ENCODE measurements at places on chromosomes 3 and 15.

DNA sequence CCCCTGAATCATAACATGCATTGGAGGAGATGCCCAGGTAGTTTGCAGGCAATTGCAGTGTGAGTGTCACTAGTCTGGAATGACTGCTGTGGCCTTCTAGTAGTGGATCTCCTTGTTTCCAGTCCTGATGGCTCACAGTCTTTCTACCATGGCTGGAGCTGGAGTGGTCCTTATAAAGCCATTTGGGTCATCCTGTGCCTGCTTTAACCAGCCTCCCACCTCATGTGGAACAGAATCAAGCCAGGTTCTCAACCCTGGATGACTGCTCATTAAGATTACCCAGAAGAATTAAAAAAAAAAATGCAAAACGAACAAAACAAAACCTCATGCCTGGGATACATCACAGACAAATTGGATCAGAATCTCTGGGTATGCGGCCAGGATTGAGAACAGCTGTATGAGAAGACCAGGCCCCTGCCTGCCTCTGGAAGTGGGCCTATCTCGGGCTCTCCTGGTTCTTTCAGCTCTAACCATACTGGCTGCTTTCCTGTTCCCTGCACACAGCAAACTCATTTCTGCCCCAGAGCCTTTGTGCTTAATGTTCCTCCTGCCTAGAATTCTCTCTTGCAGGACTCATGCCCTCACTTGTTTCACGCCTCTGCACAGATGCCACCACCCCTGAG, 96.4 kb downstream of the ITPR1 start:
- no peak for DNase-seq

- DNase-seq, result no peak
Measured at GRCh38 chr3:35785234-35785888, 146.0 kb downstream of the ARPP21 start.

DNA sequence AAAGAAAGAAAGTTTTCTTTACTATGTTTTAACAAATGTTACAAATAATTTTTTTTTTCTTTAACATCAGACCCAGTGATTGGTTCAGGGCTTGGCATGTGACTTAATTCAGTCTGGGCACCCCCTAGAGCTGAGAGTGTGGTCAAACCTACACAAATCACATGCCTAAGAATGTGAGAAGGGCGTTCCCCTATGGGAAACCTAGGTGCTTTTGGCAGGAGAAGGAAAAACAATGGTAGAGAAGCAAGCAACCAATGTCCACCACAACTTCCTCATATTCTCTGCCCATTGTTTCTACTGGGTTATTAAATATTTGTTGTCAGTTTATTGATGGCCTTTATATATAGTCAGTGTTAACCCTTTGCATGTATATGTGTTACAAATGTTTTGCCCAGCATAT, 21.4 kb upstream of the PIAS1 start:
- no peak for DNase-seq

DNA sequence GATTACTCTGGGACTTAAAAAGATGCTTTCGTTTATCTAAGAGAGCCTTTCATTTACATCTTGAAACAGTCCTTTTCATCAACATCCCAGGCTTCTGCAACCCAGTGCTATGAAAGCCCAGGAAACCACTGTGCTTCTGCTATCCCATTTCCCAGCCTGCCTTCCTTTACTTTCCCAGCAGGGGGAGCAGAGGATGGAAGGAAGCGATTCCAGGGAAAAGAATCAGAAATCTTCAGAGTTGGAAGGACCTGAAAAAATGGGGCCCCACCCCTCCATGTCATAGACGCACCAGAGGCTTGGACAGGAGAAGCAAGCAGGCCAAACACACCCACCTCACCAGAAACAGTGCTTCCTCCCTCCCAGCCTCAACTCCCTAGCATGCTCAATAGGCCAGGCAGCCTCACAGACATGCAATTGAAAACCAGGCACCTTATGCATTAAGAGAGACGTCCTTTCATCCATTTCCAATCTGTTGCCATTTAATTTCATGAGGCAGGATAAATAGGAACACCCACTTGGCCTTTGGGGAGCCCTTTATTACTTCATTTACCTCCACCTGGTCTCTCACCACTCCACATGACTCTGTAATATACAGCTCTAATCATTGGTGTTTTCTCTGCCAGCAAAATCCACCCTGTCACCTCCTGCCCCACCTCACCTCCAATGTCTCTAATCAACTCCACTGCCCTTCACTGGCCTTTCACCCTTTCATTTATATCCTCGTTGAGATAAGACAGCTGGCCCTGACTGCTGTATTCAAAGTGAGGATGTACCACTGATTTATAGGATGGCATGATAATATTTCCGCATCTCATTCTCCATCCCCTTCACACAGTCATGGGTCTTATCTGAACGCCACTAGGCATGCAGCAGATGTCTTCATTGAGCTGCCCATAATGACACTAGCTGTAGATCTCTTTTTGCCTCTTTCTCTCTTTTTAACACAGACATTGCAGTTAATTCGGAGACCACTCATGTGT, 583.9 kb downstream of the NTRK3 start:
- DNase-seq, result no peak

GRCh38 chr15:63236272-63236671, 41.1 kb upstream of the APH1B start:
- no peak for DNase-seq

GRCh38 chr3:15768421-15769255, 29.1 kb downstream of the ANKRD28 start:
- DNase-seq, result no peak

GRCh38 chr3:30231277-30232141, 374.9 kb upstream of the TGFBR2 start:
- no peak for DNase-seq

DNA sequence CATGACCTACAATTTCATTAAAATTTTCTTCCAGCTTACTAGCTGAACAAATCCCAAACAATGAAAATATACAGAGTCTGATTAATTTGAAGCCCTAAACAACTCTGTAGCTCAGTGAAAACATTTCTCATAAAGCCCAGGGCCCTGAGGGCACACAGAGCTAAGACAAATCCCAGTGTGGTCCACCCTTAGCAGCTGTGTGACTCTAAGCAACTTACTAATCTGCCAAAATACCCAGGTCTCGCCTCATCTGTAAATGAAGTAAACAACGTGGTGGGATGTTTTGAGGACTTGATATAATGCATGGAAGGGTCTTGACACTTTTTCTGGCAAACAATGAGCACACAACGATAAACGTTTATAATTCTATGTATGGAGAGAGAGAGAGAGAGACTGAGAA, 158.4 kb downstream of the FHIT start:
- DNase-seq, result no peak

DNA sequence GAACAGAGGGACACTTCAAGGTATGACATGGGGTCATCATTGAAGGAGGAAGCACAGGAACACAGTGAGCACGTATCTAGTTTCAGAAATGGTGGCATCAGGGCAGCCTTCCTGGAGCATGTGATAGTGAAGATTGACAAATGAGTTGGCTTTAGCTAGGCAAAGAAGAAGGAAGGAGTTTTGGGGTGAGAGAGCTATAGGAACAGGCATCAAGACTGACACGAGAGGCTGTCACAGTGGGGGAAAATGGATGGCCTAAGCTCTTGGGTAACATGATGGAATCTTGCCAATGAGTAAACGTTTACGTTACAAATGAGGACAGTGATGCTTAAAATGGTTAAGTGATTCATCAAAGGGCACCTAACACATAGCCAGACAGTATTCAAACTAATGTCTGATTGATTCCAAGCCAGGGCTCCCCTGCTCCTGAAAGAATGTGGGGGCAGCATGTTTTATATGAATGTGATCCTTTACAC, 23.1 kb upstream of the GPR171 start:
- no peak for DNase-seq

- DNase-seq, result no peak
Measured at GRCh38 chr15:57440799-57441198, 64.5 kb downstream of the CGNL1 start.

DNA sequence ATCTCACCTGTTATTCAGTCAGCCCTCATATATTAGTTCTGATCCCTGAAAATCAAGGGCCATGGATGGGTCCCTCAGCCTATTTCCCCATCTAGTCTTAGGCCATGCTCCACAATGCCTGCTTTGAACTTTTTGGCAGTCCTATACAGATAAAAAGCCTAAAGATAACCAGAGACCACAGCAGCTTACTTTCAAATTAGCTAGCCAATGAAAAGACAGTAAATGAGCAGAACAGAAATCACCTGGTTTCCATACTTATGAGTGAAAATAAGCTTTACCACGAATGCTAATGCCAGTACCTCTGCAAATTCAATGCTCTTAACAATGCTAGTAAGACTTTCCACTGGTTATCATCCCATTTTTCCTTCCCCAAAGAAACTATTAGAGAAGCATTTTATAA, 141.6 kb upstream of the SPRED1 start:
- DNase-seq, result no peak

GRCh38 chr15:48996276-48996675, 32.6 kb upstream of the SHC4 start:
- no peak for DNase-seq

DNA sequence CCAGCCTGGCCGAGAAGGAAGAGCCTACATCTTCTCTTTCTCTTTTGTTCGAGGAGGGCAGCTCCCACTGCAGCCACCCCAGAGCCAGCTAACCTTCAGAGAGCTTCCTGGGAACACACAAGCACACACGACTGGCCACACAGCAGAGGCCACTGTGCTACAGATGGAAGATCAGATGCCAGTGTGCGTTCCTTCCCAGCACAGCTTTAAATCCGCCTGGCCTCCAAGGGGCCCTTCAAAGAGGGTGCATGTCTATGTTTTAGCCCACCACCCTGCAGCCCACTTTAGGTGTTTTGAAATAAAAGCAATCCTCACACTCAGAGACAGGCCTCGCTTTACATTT, 12.4 kb downstream of the ALDH1A3 start:
- DNase-seq, result no peak

- no peak for DNase-seq
Measured at GRCh38 chr15:71096676-71097075, 18.6 kb upstream of the THSD4 start.

- no peak for DNase-seq
Measured at GRCh38 chr15:87227846-87228245, 1028.7 kb downstream of the NTRK3 start.

All from T1000 (cell line).